Myocyte (in vitro differentiated cells): ENCODE measurements at places on chromosomes 3 and 15.

GRCh38 chr3:156727519-156728205, 53.3 kb downstream of the TIPARP start:
- no peak for DNase-seq

DNA sequence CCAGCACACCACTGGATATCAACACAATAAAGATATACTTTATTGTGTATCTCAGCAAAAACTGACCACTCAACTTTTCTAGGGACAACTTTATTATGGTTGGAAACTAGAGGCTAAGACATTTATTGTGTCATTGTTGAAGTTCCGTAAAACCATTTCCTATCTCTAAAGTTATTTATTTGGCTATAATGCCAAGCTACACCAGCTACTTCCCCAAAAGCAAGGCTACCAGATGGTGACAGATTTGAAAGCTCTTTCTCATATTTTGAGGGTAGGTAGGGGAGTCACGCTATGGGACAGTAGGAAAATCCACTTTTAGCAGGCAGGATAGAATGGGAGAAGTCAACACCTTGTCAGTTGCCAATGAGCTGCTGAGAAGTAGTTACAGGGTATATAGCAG, 834.6 kb upstream of the CFAP20DC start:
- DNase-seq, result no peak

GRCh38 chr15:67967871-67968431, 86.2 kb upstream of the PIAS1 start:
- DNase-seq, result peak; percentile 53

GRCh38 chr3:133895208-133896001, at the start of gene RAB6B:
Gene RAB6B (minus strand): TSS chr3:133895882. CDS start chr3:133895466, 416 bp downstream.
- DNase-seq, result peak; percentile 58

- DNase-seq, result no peak
These were observed 70.5 kb downstream of the CHD2 start for GRCh38 chr15:92970656-92971055.

DNA sequence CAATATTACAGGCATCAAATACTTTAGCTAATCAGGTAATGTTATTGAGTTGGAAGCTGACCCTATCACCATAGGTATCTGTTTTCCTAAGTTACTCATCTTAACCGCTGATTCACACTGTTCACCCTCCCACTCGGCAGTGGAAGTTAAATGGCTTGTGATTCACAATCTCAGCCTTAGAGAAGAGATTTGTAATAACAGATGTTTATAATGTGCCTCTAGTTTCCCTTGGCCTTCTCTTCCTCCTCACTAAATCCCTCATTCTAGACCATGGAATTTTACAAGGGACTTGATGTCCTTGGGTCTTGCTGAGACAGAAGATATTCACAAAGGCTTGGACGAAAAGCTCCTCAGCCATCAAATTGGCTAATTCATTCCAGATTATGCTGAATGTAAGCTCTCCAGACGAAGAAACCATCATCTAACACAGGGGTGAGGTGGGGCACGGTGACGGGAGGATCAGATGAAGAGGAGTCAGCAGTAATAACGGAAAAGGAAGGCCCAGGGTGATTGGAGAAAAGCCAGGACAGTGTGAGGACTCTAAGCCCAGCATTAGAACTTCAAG, 931.7 kb downstream of the MCTP2 start:
- peak; percentile 63 for DNase-seq

DNA sequence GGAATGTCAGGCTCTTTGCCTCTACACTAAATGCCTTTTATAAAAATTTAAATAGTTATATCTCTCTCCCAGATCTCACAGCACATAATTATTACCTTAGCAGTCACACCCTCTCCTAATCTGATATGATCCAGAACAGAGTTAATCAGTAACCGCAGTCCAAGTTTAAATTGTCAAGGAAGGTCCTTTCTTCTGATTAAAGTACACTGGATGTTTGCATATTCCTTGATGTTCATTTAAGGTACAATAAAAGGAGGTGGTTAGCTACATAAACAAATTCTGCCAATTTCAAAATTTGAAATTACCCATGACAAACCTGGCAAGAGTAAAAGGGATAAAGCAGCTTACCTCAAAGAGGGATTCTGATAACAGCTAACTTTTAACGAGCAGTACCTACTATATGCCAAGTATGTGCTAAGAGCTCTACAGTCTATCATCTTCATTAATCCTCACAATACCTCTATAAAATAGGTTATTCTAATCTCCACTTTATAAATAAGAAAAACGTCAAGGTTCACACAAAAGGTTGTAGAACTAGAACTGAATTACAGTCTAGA, 4.3 kb downstream of the GOLIM4 start:
- DNase-seq, result no peak

DNA sequence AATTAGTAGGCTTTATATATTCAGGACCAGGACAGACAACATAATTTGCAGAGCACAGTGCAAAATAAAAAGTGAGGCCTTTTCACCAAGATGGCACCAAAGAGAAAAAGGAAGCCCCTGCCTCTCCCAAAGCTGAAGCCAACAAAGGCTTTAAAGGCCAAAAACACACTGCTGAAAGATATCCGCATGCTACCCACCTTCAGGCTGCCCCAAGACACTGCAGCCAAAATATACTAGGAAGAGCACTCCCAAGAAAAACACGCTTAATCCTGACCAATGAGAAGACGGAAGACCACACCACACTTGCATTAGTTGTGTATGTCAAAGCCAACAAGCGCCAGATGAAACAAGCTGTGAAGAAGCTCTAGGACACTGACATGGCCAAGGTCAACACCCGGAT, 38.0 kb downstream of the PIK3CB start:
- no peak for DNase-seq

- DNase-seq, result peak; percentile 69
These were observed 449 bp downstream of the RAF1 start for GRCh38 chr3:12663401-12663935.

- no peak for DNase-seq
These were observed 10.1 kb upstream of the CAMK1 start for GRCh38 chr3:9779721-9780457.

DNA sequence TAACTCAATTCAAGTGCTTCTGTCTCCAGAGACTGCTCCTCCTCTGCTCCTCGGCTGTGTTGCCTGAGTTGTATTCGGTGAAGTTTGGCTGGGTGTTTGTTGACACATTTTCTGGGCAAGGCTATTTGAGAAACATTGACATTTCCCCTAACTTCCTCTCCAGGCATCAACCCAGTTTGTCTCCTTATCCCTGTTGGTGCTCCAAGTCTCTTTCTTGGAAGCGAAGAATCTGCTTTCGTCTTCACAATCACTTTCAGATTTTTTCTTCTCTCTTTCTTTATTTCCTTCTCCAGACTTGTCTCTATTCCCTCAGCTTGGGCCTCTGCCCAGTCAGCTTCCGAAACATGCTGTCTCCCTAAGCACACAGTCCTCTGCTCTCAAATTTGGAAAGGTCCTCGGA, 84.7 kb downstream of the ETV5 start:
- no peak for DNase-seq

- DNase-seq, result no peak
These were observed 2.5 kb upstream of the HHLA2 start for GRCh38 chr3:108293858-108294257.

- peak; percentile 55 for DNase-seq
These were observed 55.6 kb downstream of the CGGBP1 start for GRCh38 chr3:88003115-88003755.

DNA sequence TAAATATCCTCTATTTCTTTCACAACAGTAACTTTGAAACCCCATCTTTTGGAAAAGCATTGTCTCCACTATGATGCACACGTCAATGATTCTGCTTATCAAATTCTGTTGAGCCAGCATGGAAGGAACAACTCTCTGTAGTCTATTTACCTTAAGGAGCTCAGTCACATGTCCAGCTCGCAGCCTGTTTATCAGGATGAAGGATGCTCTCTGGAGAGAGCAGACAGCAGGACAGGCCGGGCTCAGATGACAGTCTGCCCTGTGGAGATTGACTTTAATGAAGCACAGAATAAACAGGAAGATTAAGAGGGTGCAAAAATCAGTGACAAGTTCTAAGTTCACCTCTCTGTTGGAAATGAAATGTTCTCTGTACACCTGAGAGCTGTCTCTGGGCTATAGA, 30.6 kb upstream of the MNS1 start:
- DNase-seq, result no peak

DNA sequence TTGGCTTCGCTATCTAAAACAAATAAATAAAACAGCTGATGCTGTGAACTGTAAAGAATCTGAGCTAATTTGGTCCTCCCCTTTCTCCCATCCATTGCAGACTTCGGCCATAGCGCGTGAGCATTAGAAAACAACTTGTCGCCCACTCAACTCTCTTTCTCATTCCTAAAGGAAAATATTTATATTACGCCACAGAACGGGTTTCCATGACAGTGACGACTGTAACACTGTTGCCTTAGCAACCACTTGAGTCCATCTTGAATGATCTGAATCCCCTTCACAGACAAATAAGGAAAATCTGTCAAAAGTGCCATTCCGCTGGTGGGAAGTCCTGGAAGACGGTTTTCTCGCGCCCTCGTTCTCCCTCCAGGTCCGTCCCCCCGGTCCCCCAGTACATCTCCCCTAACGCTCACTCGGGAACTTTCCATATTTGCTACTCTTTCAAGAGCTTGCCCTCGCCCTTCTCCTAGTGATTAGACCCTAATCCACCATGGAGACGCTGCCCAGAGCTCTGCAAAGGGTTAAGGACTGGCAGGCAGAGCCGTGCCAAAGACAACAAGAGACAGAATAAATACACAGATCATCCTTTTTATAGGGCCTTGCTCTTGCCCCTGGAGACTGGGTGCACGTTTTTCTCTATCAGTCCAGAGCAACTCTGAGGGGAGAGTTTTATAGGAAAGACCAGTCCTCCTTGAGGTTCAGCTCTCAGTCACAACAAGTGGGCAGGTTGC, 50.5 kb downstream of the CRYGS start:
- no peak for DNase-seq

GRCh38 chr3:31159331-31160039, 265.0 kb upstream of the GADL1 start:
- no peak for DNase-seq

DNA sequence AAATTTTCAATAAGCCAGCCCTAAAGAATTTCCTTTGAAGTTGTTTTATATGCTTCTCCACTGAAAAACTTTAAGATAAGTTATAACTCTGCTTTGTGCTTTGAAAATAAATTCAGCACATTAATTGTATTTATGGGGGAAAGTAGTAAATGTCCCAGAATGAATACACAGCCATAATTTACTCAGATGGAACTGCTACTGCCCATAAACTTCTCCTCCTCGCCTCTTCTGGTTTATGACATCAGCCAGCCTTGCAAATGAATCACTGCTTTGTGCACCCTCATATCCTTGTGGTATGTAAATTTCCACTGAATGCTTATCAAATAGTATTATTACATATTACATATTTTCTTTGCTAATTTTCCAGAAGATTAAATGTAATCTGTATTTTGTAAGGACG, 302.0 kb downstream of the DIPK2A start:
- DNase-seq, result peak; percentile 16

DNA sequence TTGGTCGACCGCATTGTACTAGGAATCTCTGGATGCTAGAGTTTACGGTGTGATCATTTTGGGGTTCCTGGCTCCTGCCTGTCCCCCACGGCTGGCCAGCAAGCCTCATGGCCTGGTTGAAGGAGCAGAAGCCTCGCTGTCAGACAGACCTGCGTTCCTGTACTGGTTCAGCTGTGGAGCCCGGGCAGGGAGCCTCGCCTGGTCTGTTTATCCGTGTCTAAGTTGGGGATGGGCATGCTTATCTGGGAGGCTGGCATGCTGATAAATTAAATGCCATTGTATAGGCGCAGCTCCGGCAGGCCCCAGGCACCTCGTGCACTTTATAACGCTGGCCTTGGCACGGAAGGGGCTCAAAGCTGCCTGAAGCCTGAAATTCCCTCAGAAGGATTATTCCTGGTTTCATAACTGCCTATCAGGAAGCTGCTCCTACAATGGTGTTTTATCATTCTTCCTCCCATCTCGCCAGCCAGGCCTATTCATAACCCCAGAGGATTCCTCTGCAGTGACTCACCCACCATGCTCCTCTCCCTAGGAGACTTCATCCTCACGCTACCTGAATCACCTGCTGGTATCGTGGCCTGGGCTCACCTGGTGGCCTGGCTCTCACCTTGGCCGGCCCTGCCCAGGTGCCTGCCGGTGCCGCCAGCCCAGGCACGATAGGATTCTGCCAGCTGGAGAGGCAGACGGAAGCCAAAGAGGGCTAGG, 110.9 kb downstream of the ASB7 start:
- DNase-seq, result peak; percentile 64

DNA sequence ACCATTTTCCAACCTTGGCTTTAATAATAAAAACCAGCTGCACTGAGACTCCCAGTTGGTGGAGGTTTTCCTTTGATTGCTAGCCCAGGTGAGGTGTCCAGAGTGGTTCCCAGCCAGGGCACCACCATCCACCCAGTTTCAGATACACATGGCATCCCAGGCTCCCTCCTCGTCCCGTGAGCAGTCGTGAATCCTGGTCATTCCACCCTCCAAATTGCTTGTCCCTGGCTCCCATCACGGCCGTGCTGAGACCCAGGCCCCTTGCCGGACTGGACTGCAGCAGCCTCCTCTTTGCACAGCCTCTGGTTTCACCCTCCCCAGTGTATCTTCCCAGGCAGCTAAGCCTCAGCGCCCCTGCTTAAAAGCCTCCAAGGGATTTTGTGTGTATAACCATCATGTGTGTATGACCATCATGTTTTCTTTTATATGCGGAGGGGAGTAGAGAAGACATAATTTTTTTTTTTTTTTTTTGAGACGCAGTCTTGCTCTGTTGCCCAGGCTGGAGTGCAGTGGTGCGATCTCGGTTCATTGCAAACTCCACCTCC, 106.3 kb downstream of the ETFA start:
- no peak for DNase-seq

DNA sequence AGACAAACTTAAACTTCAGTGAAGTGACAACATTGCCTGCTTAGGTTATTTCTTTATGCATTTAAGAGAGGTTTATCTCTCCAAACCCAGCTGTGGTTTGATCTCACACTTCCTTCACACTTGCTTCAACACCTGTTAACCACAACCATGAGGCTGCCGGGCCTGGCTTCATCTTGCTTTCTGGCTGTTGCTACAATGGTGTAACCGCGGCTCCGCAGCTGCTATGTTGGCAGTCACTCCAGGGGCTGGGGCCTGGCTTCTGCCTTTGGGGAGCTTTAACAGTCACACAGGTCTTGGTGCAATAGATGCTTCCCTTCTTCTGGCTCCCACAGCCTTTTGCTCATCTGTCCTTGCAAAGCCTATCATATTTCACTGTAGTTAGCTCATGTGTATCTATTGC, 72.9 kb upstream of the MNS1 start:
- peak; percentile 98 for DNase-seq

DNA sequence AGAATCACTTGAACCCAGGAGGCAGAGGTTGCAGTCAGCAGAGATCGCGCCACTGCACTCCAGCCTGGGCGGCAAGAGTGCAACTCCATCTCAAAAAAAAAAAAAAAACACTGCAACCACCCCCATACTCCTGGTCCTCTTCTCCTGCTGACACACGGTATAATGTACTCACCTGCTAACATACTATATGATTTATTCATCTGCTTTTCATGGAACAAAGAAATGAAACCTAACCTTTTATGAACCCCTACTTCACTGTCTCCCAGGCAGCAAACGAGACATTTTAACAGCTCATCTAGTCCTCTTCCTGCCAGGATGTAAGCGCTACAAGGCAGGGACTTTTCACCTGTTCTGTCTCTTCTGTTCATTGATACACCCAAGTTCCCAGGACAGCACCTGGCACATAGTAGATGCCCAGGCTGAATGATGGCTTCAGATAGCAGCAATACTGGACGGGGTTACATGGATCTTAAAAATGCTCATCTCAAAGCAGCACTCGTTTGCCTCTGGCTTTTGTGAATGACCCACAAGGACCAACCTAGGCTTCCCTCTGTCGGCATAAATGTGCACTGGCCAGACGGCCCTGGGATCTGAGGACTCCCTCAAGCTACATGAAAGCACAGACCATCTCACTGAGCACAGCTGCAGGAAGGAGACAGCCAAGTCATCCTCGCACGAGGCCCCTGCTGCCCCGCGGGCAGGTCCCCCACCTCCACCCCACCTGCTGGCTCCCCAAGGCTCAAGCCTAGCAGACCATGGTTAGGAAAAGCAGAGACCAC, 20.3 kb downstream of the XXYLT1 start:
- DNase-seq, result no peak
